Placental pericyte (primary cell): ENCODE measurements at places on chromosomes 6 and 20. TPM values are rescaled to one million over a fixed set of nuclear protein-coding genes. Genes with fewer than 3 reads are reported as not detected.

FGD2 gene
- total RNA-seq, result not detected in 2 replicates

BPIFB1 gene
- total RNA-seq, result not detected in 2 replicates

C6orf15 gene
- not detected in 2 replicates for total RNA-seq

SYCP2 gene
- total RNA-seq, result 0.22 and 1.7 TPM in 2 replicates

C6orf58 gene
- not detected in 2 replicates for total RNA-seq

GJA10 gene
- not detected in 2 replicates for total RNA-seq

COL9A3 gene
- total RNA-seq, result 0.43 TPM in 1 of 2 replicates, not detected in the other

LAMA2 gene
- 25.5 and 193 TPM in 2 replicates for total RNA-seq

ISM1 gene
- total RNA-seq, result 0.29 TPM in 1 of 2 replicates, not detected in the other

SLC44A4 gene
- total RNA-seq, result under 0.01 TPM in 1 of 2 replicates, not detected in the other

IL17F gene
- not detected in 2 replicates for total RNA-seq

KCNG1 gene
- total RNA-seq, result 24.9 and 61.6 TPM in 2 replicates

PRDM13 gene
- not detected in 2 replicates for total RNA-seq

LCA5 gene
- 2.4 and 4.2 TPM in 2 replicates for total RNA-seq

PACSIN1 gene
- total RNA-seq, result not detected in 2 replicates

BPIFA2 gene
- not detected in 2 replicates for total RNA-seq

PLCG1 gene
- 59.5 and 81.0 TPM in 2 replicates for total RNA-seq

RBM12 gene
- total RNA-seq, result 42.5 and 57.3 TPM in 2 replicates

LAMA4 gene
- total RNA-seq, result 105 and 123 TPM in 2 replicates

PIM1 gene
- 8.9 and 28.2 TPM in 2 replicates for total RNA-seq

GSTA1 gene
- total RNA-seq, result not detected in 2 replicates

MUC21 gene
- not detected in 2 replicates for total RNA-seq

RNF39 gene
- not detected in 2 replicates for total RNA-seq

PCIF1 gene
- total RNA-seq, result 14.0 and 15.8 TPM in 2 replicates

EBF4 gene
- 1.0 and 1.1 TPM in 2 replicates for total RNA-seq

RAB32 gene
- total RNA-seq, result 64.6 and 67.8 TPM in 2 replicates

CLVS2 gene
- not detected in 2 replicates for total RNA-seq

TNF gene
- total RNA-seq, result under 0.01 and 0.29 TPM in 2 replicates

RIN2 gene
- 38.3 and 139 TPM in 2 replicates for total RNA-seq

GPR63 gene
- total RNA-seq, result 0.22 and 0.57 TPM in 2 replicates

SCUBE3 gene
- total RNA-seq, result 0.22 and 9.9 TPM in 2 replicates

CPNE5 gene
- total RNA-seq, result 0.14 and 0.66 TPM in 2 replicates

KPNA5 gene
- total RNA-seq, result 8.4 and 8.5 TPM in 2 replicates

TRIM15 gene
- not detected in 2 replicates for total RNA-seq

CGAS gene
- total RNA-seq, result 10.9 and 20.0 TPM in 2 replicates

GABRR1 gene
- not detected in 2 replicates for total RNA-seq

PLA2G7 gene
- total RNA-seq, result 0.14 TPM in 1 of 2 replicates, not detected in the other

ULBP2 gene
- 9.2 and 11.5 TPM in 2 replicates for total RNA-seq

TLDC2 gene
- total RNA-seq, result not detected in 2 replicates

GHRH gene
- total RNA-seq, result not detected in 2 replicates

GPR6 gene
- total RNA-seq, result not detected in 2 replicates

BEND6 gene
- total RNA-seq, result 2.8 and 6.9 TPM in 2 replicates

OR2W1 gene
- total RNA-seq, result not detected in 2 replicates

EFCAB8 gene
- under 0.01 and 0.14 TPM in 2 replicates for total RNA-seq
